ENCODE measurements at places on chromosomes 4 and X.

DNA sequence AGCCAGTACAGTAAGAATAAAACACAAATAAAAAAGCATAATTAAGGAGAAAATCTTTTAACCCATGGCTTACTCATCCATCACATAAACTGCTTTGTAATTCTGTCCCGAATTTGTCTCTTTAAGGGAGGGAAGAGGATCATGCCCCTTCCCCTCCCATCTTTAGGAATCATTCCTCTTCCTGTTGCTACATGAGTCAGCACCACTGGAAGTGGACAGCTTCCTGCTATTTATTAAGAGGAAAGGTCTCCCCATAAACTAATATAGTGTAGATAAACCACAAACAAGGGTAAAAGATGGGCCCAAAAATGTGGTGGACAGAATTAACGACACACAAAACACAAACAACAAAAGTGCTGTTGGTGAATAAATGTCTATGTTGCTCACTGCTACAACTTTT is 75.8 kb downstream of the PPP3CA start:
- no peak for DNase-seq

DNA sequence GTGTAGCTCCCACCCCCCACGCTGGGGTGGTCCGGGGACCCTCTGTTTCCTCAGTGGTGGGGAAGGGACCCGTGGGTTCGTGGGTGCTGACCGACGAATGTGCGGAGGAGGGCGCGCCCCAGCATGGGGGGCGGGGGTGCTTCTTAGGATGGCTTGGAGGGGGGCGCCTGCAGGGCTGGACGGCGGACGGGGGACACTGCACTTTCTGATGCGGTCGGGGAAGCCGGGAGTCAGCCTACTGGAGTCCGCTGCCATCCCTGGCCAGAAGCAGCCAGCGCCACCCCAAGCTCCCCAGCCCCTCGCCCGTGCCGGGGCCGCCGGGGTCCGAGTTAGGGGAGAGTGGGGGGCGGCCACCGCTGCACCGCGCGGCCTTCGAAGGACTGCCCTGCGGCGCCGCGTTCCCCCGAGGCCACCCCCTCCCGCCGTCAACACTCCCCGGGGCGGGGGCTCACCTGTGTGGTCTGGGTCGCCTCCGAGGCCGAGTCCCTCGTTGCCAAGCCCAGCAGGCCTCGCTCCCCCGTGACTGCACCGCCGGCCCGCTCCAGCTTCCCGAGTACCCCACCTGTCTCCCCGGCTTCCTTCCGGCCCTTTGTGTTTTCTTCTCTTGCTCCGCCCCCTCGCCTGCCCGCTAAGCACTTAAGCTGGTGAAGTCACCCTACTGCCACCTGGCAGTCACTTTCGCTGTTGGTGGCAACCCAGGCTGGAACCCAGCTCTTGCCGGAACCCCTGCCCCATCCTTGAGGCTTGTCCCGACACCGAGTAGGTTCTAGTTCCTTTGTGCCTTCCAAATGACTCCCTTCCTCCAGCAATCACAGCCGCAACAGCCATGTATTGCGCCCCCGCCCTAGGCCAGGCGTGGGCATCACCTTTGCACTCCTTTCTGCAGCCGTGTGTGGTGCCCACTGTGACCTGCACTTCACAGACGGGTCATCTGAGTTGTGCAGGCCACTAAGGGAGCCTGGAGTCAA is at the start of gene OCIAD2:
TSS of gene OCIAD2 (minus strand) at position 569 of the 968 bp plus-strand sequence. CDS start 2,225 bp downstream, outside the sequence.
- DNase-seq = no peak

DNA sequence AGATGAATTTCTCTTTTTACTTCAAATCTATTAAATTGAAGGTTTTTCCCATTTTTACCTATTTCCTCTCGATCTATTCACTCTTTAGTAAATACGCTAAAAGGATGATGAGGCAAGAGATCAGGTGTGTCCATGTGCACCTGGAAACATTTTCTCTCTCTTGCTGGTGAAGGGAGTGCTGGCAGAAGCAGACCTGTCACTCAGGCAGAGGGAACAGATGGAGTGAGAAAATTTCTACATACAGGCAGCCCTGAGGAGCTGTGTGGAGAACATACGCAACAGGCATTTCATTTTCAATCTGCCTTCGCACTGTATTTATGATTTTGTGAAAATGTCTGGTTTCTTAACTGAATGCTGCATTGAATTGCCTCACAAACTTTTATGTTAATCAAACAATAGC is 249.5 kb downstream of the GPM6A start:
- DNase-seq = no peak

DNA sequence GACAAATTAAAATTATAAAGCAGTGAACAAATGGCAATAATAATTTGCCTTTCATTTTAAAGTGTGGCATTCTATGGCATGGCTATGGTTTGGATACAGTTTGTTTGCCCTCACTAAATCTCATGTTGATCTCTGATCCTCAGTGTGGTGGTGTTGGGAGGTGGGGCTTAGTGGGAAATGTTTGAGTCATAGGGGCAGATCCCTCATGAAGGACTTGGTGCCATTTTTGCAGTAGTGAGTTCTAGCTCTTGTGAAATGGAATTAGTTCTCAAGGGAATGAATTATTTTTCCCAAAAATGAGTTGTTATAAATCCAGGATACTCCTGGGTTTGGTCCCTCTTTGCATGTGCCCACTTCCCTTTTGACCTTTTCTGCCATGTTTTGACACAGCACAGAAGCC is 181.4 kb downstream of the AMELX start:
- no peak for DNase-seq

DNA sequence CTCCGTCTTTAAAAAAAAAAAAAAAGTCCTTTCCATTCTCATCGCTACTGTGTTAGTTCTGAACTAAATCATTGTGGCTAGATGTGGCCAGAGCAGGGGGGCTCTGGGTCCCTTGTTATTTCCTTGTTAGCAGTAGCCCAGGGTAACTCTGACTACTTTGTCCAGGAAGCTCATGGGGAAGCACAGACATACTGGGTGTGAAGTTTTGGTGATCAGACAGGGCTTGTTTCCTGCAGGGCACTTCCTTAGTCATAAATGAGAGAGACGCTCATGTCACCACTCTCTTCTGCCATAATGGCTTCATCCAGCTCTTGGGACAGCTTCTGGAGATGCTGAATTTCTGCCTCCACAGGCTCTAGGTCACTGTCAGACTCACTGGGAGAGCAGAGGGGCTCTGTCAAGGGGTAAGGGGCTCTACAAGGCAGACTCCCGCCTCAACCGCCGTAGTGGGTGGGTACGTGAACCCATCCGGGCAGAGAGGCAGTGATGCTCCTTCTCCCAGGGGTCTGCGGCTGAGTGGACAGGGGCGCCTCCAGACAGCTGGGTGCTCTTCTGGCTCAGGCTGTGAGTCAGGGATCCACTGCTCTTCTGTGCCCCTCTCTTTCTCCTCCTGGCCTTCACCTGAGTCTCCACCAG is 12.9 kb downstream of the STIM2 start:
- DNase-seq = no peak

DNA sequence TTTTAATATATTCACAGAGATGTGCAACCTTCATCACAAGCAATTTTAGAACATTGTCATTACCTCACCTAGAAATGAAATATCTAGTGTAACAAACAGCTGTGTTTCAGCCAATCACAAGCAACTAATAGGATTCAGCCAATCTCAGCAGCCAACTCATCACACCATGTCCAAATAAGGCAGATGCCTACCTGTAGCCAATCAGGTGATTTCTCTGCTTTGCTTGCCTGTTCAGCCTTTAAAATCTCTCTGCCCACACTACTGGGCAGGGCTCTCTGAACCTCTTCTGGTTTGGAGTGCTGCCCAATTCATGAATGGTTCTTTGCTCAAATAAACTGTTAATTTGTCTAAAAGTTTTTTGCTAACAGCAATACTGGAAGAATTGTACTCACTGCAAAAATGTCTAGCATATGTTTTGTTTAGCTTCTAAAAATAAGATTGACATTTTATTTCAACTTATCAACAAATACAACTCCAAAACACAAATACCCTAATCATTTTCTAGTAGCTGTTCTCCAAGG is 52.4 kb upstream of the IGFBP7 start:
- no peak for DNase-seq

DNA sequence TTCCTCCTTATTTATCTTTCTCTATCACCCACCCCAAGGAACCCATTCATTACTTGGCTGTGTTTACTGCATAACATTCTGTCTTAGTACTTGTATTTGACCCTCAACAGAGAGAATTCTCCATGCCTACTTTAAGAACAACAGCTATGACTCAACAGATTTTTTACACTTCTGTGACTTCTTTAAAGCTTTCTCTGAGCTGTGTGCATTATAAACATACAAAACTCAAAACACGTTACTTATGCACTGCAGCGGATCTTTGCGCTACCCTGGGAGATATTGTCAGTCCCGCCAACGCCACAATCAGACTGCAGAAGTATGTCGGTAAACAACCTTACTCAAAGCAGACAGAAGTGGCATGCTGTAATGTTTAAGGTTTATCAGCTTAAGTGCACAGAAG is 35.1 kb downstream of the PRKX start:
- DNase-seq = no peak

DNA sequence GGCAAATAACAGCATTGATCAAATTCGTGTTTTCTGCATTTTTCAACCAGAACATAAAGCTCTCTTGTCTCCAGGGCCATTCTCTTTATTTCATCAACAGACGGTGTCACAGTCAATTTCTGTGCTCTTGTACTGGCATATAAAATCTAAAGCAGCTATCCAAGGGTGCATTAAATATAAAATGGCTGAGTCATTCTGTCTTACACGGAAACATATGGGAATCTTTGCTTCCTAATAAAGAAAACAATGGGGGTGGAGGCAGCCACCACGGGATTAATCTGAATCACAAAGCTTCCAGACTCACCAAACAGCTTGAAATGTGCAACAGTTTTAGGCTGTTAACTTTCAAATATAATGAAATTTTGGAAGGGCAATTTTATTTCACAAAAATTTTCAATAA is 132.6 kb downstream of the IL15 start:
- DNase-seq = no peak

DNA sequence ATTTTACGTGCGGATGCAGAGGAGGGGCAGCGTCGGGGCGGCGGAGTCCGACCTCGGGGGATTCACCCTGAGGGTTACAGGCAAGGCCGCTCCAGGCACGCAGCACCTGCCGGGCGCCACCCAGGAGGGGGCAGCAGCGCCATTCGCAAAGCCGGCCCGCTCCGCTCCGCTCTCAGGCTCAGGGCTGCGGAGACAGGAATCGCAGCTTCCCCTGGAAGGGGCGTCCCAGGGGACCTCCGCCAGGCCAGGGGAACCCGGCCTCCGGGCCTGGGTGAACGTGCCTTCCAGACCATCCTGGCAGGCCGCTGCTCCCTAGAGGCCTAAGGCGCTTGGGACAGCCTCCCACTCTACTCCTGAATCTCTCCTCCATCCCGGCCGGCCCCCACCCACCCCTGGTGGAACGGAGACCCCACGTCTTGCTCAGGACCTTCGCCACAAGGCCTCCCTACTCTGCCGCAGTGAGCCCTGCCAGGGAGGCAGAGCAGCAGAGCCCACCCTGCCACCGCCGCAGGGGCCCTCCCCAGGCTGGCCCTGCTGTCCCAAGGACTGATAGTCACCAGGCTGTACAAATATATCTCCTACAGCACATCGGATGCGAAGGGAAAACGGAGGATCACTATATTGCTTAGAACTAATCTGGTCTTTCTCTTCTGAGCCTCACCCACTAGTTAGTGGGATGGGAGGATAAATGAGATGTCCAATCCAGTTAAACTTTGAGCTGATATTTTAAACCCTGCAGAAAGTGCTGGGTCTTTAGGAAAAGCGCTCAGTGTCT is 115.0 kb downstream of the SMIM20 start:
- DNase-seq = peak; percentile 15

DNA sequence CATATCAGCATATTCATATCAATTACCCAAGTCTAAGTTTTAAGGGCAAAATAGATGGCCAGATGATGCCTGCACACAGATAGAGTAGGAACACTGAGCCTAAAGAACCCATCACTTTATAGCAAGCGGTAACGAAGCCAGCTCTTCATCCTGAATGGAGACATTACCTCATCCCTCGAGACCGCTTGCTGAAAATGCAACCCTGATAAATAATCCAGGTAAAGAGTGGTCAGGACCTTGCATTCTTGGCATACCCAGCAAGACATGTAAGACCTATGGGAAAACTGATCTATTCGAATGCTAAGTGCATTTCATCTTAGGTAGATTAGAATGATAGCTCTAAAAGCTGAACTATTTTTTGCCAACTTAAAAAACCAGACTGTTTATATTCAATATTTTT is 25.3 kb downstream of the DCHS2 start:
- DNase-seq = no peak

- DNase-seq = no peak
Measured at GRCh38 chrX:154802947-154803346, 2.3 kb downstream of the MPP1 start.

- no peak for DNase-seq
Measured at GRCh38 chrX:35622040-35622439, 176.1 kb upstream of the MAGEB16 start.

DNA sequence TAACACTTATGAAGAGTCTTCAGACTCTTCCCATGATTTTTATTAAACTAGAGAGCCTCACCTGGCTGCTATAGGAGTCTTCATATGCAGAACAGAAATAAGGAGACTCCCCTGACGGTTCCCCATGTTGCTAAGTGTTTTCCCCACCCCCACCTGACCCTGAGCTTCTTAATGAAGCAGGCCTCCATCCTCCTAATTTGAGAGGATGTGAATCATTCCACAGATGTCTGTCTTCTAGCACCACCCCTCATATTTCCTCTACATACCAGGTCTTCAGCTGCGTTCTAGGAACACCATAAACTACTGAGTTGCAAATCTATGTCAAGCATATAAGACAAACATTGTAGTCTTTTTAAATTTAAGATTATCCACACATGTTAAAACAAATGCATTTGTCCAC is 36.9 kb downstream of the RP2 start:
- no peak for DNase-seq

DNA sequence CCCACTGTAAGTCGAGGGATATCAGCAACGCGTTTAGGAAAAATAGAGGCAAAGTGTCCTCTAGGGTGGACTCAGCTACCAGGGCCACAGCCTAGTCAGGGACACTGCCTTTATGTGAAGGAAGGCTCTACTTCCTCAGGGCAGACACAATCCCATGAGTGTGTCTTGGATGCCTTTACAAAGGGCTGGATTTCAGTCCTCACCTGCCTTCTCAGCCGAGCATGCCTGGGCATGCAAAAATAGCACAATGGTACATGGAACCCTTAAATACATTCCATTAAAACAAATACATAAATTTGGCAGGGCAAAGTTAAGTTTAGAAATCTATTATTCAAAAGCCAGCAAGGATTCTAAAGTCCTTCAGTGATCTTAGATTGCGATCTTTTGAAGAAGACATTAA is 51.1 kb downstream of the DMD start:
- no peak for DNase-seq

- DNase-seq = no peak
Measured at GRCh38 chr4:84238247-84239090, 260.6 kb downstream of the NKX6-1 start.

DNA sequence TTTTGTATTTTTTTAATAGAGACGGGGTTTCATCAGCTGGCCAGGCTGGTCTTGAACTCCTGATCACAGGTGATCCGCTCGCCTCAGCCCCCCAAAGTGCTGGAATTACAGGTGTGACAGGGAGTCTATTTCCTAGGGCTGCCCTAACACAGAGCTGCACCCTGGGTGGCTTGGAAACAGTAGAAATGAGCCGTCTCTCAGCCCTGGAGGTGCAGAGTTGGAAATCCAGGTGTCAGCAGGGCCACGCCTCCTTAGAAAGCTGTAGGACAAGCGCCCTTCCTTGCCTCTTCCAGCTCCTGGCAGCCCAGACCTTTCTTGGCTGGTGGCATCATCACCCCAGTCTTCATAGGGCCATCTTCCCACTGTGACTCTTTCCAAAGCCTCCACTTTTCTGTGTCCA is 71.6 kb downstream of the DCTD start:
- DNase-seq = no peak
